ENCODE measurements at places on chromosomes 16 and 17.

GRCh38 chr17:13576661-13577526 is 24.8 kb downstream of the HS3ST3A1 start:
- DNase-seq: no peak

- no peak for DNase-seq
Measured at GRCh38 chr16:30525844-30526136, 576 bp downstream of the ZNF768 start.

DNA sequence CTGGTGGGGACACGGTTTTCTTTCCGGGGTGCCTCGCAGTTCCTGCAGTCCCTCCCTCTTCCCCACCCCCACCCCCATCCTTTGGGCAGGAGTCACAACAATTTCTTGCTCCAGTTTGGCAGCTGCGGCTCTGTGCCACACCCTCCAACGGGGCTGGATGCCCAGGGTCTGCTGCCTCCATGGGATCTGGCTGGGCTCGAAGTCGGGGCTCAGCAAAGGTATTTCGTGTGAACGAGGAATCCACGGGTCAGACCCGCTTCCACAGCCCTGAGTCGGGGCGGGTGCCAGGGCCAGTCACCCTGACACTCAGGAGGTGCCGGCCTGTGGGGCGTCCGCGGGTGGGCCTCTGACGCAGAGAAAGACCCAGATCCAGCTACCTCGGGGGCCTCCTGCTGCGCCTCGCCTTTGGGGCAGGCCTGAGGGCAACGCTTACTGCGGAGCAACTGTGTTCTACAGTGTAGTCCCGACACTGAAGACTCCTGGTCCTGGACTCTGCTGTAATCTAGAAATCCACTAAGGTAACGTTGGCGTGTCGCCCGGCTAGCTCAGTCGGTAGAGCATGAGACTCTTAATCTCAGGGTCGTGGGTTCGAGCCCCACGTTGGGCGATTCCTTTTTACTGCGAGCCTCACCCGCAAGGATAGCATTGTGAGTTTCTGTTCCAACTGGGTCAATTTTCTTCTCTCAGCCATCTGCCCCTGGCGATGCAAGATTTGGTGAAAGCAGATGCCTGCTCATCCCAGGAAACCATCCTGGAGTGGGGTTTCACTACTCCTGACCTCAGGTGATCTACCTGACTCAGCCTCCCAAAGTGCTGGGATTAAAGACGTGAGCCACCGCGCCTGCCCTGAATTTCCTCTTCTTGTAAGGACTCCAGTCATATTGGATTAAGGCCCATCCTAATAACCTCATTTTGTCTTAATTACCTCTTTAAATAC is 12.6 kb upstream of the OR1F1 start:
- no peak for DNase-seq

DNA sequence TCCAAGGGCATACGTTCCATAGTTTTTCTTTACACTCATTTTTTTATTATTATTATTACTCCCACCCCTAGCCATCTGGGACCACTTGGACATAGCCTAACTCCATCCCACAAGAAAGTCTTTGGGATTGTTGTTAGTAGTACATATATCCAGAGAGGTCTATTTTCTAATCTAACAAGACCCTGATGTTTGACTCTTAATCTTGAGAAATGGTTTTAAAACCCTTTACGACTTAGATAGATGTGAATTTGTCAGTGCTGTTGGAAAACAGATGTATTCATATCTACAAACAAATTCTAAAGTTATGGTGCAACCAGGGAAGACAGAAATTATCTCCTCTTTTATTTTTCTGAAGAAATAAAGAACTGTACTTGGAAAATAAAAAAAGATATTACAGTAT is 197.8 kb downstream of the CDH11 start:
- no peak for DNase-seq

DNA sequence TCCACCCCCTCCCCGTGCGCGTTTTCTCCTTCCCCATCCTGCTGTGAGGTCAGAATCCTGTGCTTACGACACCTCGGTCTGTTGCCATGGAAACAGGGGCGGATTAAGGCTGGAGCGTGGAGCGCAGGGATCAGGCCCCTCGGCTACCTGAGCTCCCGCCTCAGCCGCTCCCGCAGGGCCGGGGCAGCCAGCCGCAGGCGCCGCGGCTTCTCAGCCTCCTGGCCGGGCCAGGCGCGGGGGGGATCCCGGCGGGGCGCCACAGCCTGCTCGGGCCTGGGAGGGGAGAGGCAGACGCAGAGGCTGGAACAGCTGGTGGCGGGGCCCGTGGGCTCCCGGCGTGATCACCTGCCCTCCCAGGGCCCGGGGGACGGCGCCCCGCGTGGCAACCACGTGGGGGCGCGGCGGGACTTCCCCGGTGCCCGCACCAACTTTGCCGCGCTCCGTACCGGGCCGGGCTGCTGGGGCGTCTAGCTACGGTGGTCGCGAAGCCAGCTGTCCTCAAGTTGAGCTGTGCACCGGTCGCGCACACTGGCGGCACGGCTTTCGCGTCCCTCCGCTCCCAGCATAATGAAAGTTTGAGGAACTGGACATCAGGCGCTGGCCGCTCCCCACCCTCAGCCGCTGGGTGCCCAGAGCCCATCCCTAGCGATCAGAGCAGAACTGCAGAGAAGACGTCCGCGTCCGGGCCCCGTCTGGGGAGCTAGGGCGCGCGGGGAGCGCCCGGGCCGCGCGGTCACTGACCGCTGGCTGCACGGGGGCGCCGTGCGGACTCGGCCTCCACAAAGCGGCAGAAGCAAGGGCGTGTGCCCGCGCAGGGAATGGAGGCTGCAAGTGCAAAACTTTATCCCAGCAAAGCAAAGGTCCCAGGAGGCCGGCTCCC is 1.2 kb downstream of the RTN4RL1 start:
- no peak for DNase-seq

GRCh38 chr16:10827691-10828341 is 9.2 kb upstream of the TVP23A start:
- no peak for DNase-seq

DNA sequence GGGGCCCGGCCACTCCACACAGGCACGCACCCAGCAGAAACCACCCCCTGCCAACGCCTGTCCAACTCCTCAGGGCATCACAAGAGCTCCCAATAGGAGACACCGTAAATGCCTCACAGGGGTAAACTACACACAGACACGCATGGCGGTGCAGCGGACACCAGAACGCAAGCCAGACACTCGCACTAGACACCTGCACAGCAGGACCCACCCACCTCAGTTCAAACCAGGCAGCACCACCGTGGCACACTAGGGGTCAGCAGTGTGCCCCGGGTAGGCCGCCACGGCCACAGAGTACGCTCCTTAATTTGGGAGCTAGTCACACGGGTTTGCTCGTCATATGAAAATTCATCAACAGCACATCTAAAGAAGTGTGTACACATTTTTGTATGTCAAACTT is 3.4 kb downstream of the SLC38A10 start:
- DNase-seq: peak; percentile 69

GRCh38 chr16:11615748-11616447 is 29.2 kb upstream of the LITAF start:
- DNase-seq: no peak

GRCh38 chr17:36791942-36792475 is 145.3 kb upstream of the LHX1 start:
- DNase-seq: no peak

DNA sequence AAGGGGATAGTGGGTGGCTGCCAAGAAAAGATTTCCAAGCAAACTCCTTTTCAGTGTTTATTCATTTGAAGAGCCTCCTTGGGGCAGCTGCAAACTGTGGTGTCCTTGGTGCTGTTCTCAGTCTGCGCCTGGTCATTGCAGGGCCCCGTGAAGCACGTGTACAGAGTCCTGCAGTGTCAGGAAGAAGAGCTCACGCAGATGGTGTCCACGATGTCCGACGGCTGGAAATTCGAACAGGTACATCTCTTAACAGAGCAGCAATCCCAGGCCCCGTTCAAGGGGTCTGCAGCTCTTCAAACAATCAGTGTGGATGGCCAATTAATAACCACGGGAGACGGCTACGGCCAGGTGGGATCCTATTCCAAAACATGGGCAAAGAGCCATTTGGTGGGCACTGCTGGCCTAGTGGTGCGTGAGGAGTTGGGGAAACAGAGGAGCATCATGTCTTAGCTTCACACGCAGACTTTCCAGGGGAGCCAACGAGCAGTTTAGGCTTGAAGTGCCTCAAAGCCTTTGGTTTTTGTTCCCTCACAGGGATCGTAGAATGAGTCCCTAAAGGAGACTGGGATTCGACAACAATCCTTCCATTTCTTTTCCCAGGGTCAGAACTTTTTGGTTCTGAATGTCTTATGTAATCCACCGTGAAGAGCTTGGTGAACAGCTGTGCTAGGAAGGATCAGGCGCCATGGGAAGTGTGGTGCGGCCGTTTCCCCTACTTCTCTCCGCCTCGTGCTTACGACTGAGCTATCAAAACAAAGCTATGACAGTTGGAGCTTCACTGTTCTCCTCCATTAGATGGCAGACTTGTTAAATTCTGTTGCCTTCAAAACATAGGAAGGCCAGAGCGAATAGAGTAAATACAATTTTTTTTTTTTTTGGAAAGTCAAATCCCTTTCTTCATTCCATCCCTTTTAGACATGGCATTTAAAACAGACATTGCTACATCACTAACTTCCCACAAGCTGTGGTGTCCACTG is 12.6 kb downstream of the KCTD2 start:
- peak; percentile 27 for DNase-seq

GRCh38 chr17:32483451-32484019 is 3.3 kb upstream of the CDK5R1 start:
- peak; percentile 49 for DNase-seq

- DNase-seq: no peak
Measured at GRCh38 chr17:69692171-69692570, 277.7 kb downstream of the MAP2K6 start.

GRCh38 chr16:75445298-75445697 is 12.0 kb upstream of the CFDP1 start:
- no peak for DNase-seq

DNA sequence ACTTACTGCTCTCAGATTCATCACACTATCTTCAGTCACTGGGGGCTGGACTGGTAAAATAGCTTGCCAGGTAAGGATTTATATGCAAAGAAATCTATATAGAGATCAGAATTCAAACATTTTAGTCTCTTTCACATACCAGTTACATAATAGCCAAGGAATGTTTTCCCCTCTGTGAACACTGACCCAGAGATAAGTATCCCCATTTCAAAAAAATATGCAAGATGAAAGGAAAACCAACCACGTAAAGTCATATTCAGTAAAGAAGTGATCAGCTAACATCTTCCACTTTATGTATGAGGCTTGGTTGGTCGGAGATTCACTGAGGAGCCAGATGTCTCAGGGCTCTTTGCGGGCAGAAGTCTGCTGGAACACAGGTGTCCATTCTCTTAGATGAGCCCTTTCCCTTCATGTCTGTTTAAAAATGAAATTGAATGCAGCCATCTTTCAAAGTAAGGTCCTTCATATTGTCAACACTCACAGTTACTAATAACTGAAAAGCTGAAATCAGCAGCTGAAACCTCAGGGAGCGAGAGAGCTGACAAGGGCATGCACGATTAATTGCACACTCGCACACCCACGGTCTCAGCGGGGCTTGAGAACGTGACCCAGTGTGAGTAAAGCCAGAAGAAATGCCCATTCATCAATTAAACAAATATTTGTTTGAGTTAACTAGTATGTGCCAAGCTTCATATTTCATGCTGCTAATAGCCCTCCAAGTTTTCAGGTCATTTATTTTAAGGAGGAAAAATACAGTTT is 161.2 kb downstream of the MRTFB start:
- no peak for DNase-seq

DNA sequence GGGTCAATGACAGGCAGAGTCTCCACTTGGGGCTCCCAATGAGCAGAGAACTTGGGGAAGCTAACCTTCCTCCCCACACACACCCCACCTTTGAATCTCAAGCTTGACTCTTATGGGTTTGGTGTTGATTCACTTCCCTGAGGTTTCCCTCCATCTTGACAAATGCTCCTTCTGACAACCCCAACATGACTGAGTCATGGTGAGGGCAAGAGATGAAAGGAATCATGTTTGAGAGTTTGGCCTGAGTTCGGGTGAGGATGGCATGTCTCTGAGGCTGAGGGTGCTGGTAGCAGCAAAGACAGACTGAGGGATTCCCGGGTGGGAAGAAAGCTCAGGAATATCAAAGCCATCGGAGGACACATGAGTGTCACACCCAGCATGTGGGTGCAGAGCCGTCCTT is 18.7 kb downstream of the KRT9 start:
- no peak for DNase-seq

GRCh38 chr17:40303708-40304551 is 5.0 kb upstream of the RARA start:
- no peak for DNase-seq

- no peak for DNase-seq
Measured at GRCh38 chr16:6541267-6541666, 791.4 kb upstream of the RBFOX1 start.

Data from CD4-positive, alpha-beta T cell treated with Interleukin-6 at 100 ng/mL for 8 hours (primary cell).